ENCODE measurements at places on chromosomes 2 and 18. TPM values are rescaled to one million over a fixed set of nuclear protein-coding genes. Genes with fewer than 3 reads are reported as not detected.
A peak's percentile ranks its signal among the peaks of the same experiment; 100 is the strongest.

The MLPH gene
- total RNA-seq: 10.3 TPM

The UGT1A4 gene
- total RNA-seq: 1.6 TPM

The SERPINB12 gene
- 2.6 TPM for total RNA-seq

DNA sequence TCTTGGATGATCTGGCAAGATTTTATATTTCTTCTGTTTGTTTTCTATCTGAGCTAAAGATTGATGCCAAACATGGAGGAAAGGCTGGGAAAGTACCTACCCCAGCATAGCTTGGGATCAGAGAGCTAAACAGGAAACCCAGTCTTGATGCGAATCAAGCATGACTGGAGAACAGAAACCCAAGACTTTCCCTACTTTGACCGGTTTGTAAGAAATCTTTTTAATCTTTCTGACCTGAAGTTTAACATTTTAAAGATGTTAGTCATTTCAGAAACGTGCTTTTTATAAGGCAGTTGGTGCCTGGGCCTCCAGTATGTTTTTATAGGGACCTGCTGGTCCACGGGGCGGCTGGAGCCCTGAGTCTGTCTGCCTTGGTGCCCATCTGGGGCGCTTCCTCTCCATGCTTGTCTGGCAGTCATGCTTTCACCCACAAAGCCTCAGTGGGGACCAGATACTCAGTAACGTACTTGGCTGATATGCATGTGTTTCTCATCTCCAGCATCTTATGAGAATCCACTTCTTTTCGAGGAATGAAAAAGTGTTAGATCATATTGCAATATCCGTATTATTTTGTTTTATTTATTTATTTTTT lies 266.5 kb downstream of the PTGR3 start:
- DNase-seq: no peak

GRCh38 chr18:46480226-46480625 lies 176.8 kb downstream of the LOXHD1 start:
- DNase-seq: peak; percentile 77

DNA sequence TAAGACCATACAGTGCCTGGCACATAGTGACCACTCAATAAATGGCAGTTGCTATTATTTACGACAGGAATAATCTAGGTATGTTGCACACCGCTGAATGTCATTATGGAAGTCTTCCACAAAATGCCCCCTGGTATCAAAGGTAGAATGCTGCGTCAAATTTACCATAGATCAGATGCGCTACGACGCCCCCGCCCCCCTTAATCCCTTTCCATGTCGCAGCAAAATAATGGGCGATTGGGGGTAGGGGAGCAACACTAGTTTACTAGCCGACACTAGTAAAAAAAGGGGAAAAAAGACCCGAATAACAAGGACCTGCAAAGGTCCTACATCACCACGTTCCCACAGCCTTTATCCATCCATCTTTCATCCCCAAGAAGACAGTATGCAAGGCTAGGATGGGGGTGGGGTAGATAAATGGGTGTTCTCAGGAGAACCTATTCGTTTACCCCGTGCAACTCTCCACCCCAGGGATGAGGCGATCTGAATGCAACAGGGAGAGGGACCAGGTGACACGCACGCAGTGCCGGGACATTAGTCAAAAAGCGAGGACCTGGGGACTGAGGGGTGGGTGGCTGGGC lies 455 bp downstream of the PREPL start:
- no peak for DNase-seq

DNA sequence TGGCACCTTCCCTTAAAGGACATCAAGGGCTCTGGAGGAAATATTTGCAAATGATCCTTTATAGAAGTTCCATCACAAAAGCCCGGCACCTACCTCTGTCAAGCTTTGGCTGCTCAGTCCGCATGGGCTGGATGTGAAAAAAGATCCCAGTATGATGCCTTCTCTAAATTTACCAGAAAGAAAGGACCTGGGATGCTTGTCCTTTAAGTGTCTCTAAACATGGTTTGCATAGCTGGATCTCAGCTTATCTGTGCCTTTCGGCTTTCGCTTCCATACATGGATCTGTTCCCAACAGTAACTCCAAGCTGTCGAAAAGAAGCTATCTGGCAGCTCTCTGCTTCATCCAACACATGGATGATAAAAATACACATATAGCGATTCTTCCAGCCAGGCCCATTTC lies 60.4 kb upstream of the SLC8A1 start:
- peak; percentile 17 for DNase-seq

DNA sequence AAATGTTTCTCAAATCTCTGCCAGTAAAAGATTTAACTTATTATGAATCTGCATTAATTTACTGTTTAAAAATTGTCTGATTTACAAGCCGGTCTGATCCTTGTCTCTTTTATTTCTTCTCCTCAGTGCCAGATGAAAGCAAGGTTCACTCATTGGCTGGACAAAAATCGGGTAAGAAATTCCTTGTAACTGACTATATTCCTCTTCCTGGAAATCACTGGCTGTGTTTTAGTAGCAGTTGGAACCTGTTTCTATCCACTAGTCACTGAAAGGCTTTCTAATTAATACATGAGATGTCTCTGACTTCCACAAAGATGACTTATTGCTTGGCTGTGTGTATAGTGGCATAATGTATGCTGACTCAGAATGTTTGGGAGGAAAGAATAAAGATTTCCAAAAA lies 436.6 kb upstream of the NRP2 start:
- DNase-seq: peak; percentile 26
